ENCODE measurements at places on chromosomes 16 and 17.

GRCh38 chr16:12614662-12615278 lies 188.9 kb downstream of the CPPED1 start:
- no peak for DNase-seq

DNA sequence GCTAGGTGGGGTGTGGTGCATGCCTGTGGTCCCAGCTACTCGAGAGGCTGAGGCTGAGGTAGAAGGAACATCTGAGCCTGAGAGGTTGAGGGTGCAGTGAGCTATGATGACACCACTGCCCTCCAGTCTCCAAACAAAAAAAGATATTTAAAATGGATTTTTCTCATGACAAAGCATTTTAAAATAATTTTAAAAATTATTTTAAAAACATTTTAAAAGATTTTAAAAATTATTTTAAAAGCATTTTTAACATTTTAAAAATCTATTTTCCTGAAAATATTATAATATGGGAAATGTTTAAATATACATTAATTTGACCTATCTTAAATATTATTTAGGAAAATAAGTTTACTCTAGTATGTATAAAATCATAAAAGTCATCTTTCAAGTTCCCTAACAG lies 26.8 kb downstream of the MED13 start:
- DNase-seq: no peak

GRCh38 chr17:48559840-48560817 lies 15.2 kb upstream of the HOXB2 start:
- DNase-seq: no peak

DNA sequence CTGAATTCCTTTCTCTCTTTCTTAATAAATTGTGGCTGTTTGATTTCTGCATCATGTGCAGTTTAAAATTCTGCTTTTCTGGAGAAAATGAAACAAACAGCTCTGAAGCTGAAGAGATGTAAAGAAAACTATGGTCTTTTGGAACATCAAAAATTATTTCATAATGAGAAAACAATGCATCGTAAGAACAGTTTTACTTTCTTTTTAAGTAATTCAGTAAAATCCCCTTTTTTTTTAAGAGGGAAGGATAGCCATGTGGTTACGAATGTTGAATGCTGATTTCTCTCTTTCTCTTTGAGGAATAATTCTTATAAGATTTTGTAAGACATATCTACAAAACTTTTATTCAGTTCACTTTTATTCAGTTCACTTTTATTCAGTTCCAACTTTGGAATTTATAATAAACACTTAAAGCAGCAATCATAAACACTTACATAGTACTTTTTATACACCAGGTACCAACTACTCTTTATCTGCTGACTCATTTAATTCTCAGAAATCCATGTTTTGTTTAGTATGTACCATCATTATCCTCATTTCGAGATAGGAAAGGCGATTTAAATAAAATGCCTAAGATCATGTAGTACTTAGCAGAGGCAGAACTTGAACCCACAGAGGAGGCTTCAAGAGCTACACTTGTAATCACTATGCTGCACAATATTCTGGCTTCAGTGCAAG lies 26.6 kb downstream of the CNTNAP4 start:
- no peak for DNase-seq

- DNase-seq: no peak
Measured at GRCh38 chr16:75072239-75072947, 44.2 kb downstream of the LDHD start.

- no peak for DNase-seq
Measured at GRCh38 chr17:7927596-7927995, 2.1 kb downstream of the KCNAB3 start.

DNA sequence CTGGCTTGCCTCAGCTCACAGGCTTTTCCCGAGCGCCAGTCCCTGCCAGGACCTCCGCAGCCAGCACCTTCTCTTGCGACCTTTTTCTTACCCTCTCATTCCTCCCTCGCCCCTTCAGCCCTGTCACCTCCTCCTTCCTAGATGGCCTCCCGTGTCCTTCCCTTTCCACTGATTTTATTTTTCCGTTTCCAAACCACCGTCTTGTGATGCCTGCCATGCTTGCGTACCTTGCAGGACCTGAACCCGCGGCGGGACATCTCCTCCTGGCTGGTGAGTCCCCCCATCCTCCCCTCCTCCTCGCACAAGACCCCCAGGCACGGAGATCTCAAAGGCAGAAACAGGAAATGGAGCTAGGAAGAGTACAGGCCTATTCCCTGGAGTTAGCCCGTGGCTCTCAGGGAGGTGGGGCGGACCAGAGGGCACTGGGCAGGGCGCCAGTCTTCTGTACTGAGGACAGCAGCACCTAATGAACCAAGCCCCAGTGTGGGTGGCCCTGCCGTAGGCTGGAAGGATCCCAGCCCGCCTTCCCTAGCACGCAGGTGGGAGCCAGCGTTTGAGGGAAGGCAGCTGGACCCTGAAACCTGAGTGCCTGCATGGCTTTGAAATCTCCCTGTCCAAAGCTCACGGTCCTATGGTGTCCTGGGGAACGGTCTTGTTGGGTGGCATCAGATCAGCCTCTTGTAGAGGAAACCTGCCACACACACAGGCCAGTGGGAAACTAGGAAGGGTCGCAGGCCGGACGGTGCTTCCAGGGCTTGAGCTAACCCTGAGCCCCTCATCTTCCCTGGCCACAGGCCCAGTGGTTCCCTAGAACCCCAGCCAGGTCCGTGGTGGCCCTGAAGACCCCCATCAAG lies 612 bp downstream of the CISD3 start:
- DNase-seq: no peak

DNA sequence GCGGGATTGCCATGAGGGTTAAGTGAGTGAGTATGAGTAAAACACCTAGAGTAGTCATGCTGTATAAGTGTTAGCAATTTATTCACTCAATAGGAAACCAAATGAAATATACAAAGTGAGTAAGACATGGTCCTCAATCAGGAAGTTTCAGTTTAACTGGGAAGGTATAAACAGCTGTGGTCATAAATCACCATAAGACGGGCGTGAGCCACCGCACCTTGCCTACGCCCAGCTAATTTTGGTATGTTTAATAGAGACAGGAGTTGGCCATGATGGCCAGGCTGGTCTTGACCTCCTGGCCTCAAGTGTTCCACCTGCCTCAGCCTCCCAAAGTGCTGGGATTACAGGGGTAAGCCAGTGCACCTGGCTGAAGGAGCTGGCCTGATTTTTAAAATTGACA lies 27.0 kb downstream of the RNF135 start:
- no peak for DNase-seq

DNA sequence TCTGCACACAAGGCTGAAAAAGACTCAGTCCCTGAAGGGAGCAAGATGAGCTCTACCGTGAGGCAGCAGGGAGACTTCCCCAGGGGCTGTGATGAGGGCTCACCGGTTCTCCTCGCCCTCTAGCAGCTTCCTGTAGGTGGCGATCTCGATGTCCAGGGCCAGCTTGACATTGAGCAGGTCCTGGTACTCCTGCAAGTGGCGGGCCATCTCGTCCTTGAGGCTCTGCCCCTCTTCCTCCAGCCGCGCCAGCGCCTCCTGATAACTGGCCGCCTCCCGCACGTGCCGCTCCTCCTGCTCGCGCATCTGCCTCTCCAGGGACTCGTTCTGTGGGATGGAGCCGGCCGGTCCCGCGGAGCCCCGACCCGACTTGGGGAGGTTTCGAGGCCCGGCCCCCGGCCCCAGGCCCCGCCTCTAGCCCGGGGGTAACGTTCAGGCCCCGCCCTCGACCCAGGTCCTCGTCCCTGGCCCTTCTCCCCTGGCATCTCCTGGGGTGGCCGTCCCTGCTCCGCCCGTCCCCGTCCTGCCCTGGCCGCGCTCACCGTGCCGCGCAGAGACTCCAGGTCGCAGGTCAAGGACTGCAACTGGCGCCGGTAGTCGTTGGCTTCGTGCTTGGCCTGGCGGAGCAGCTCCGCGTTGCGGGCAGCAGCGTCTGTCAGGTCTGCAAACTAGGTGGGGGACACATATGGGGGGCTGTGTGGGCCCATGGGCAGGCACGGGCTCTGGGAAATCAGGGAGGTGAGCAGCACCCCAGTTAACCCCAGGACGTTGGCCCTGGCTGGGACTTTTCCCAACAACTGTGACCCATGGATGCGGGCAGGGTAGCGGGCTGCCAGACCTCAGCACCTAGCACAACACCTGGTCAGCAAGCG lies 3.9 kb downstream of the GFAP start:
- peak; percentile 40 for DNase-seq

- DNase-seq: no peak
Measured at GRCh38 chr17:8046929-8047768, 8.3 kb downstream of the ALOX15B start.

GRCh38 chr17:82051776-82052637 lies at the start of the genes GPS1 and RFNG:
TSS of gene GPS1 (plus strand) at chr17:82051898. CDS start at chr17:82051932, 34 bp downstream.
TSS of gene RFNG (minus strand) at chr17:82051811. CDS start at chr17:82051766, 45 bp downstream.
- DNase-seq: peak; percentile 74

DNA sequence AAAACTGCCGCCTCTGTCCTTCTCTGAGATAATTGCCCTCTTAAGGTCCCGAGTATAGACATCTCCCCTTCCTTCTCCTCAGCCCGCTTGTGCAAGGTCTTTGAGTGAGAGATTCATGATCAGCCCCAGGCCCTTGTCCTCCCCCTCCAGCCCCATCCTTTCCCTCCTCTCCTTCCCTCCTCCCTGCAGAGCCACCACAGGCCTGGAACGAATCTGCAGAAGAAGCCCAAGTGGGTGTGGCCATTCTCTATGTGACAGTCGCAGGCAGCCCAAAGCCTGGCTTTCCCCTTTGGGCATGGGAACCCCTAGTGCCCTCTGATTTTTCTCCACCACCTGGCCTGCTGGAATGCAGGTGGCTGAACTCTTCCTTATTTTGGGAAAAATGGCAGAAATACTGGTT lies 7.2 kb upstream of the NDRG4 start:
- DNase-seq: no peak

DNA sequence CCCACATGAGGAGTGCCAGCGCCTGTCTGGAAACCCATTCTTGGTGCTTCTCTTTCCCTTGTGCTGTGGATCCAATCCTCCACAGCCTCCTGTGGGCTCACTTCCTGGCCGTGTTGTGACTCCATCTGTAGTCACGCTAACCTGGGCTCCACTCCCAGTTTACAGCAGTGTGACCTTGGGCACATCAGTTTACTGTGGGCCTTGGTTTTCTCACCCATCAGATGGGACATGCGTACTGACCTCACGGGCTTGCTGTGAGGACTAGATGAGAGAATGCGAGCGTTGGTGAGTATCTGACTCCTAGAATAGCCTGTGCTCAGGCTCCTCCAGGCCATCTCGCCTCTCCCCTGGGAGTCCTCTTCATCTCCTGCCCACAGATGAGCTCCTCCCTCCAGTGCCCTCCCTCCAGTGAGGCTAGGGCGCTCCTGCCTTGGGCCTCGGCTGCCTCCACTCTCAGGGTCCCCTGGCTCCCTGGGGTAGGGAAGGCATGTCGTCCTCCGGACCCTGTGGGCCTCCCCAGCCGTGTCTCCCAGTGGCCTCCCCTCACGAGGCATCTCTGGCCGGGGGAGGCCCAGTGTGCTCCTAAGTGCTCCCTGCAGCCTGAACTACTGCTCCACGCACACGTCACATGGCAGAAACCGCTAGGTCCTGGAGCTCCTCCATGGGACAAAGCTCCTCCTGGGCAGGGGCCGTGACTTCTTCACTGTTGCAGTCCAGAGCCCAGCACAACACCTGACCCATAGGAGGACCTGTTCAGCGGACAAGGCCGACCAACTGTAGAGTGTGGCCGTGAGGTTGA lies 5.2 kb upstream of the FOXJ1 start:
- no peak for DNase-seq
